Calu3 (cell line): ENCODE measurements at places on chromosomes 16 and 17. TPM values are rescaled to one million over a fixed set of nuclear protein-coding genes. Genes with fewer than 3 reads are reported as not detected.
A peak's percentile ranks its signal among the peaks of the same experiment; 100 is the strongest.

DNA sequence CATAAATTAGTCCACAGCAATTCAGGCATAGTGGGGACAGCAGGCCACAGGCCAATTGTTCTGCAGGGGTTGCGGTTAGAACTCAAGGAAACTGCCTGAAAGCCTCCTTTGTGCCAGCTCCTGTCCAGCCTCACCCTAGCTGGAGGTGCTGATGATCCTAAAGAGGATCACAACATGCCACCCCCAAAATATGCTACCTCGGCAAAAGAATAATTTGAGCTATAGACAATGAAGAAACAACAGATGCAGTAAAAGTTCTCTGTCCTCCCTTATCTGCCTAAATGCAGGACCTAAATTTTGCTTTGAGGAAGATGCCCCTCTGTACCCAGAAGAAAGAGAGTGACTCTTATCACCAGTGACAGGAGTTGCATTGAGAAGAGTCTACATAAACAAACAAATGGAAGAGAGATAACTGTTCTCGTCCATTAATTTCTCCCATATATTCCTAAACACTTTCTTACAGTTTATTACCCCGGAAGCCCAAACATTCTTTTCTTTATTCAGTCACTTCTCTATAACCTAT, 14.7 kb downstream of the ALOX15 start:
- no peak for DNase-seq

GRCh38 chr17:12769981-12770380, 19.3 kb upstream of the ARHGAP44 start:
- DNase-seq: no peak

GRCh38 chr17:78357672-78358537, 2.0 kb downstream of the SOCS3 start:
- no peak for DNase-seq

DNA sequence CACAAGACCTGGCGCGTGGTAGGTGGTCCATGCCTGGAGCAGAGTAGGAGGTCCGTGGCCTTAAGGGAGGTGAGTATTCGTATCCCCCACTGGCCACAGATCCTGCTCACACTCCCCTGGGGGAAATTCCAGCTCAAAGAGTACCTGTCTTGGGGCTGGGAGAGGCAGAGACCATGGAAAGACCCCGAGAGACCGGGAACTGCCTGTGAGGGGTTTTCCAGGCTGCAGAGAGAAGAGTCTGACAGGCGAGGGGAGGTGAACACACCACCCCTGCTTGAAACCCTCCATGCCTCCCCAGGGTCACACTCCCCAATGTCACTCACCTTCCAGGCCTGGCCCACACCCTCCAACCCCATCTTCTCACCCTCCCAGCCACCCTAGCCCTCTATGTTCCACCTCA, 12.6 kb upstream of the SNN start:
- DNase-seq: no peak

GRCh38 chr17:48903401-48903800, 4.8 kb upstream of the UBE2Z start:
- DNase-seq: no peak

GRCh38 chr16:73506568-73507056, 458.7 kb upstream of the ZFHX3 start:
- DNase-seq: no peak

DNA sequence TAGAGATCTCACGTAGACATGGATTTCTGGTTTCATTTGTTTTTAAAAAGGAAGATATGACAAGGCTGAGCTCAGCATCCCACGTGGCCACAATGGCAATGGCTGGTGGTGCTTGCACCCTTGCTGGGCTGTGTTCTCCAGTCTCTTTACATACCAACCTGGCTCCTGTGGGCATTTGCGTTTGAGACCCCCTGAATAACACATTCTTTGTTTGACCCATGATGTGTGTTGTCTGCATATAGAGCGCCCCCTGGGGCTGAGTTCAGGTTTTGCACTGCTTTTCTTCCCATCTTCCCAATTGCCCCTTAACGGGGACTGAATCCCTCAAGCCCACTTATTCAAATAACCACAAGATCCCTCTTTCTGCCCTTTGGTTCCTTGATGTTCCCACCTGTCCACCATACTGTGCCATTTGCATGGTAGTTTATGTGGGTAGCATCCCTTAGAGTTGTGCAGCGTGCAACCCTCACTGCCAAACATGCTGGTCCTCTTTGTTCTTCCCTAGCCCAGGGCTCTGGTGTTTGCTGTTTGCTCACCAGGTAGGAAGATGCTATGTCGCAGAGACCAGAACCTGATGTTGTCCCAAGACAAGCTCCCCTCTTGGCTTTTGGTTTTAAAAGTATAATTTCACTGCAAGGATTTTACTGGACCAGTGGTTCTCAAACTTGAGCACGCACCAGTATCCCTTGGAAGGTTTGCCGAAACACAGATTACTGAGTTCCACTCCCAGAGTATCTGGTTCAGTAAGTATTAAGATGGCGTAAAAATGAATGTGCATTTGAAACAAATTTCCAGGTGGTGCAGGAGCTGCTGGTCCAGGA, 38.5 kb upstream of the NKD1 start:
- DNase-seq: peak; percentile 36

DNA sequence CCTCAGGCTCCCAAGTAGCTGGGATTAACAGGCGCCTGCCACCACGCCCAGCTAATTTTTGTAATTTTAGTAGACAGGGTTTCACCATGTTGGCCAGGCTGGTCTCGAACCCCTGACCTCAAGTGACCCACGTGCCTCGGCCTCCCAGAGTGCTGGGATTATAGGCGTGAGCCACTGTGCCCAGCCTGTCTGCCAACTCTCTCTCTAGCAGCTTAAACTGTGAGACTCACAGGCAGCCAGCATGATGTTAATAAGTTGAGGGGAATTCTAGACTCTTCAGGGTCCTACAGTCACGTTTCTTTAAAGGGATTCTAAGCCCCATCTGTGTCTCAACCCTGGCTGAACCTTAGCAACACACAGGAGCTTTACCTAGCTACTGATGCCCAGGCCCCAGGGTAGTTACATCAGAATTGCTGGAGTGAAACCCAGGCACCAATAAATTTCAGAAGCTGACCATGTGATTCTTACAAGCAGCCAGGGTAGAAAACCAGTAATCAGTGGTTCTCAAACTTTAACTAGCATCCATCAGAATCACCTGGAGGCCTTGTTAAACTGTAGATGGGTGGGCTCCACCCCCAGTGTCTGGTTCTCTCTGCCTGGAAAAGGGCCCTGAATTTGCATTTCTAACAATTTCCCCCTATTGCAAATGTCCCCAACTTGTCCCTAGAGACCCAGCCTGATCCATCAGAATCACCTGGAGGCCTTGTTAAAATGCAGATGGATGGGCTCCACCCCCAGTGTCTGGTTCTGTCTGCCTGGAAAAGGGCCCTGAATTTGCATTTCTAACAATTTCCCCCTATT, 30.7 kb downstream of the GPRC5B start:
- DNase-seq: no peak

GRCh38 chr17:63445571-63445953, 544 bp downstream of the CYB561 start:
- DNase-seq: no peak

DNA sequence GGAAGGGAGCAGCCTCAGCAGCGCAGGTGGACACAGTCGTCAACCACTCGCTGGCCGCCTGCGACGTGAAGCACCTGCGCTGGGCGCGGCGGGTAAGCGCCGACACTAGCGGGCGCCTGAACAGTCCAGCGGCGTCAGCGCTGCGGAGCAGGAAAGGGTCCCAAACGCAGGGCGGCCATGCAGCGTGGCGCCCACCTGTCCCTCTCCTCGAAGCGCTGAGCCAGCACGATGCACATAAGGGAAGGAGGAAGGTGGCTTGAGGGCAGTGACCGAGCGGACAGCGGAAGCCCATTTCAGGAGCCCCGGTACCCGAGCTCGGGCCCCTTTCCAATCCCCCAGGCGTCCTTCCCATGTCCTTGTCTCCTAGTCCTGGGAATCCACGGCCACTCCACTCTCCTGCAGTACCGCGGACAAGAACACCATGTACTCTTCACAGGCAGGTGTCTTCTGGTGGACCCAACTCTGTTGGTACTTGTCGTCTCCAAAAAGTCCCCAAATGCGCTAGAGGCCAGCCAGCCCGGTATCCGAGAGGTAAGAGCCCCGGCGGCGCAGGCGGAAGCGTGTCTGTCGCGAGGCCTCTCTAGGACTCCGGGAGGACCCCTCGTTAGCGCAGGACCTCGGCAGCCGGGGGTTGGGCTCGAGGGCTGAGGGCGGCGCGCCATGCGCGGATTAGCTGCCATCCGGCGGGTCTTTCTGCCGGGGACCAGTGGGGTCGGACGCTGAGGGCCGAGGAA, 14.4 kb downstream of the ZNF232 start:
- DNase-seq: no peak

DNA sequence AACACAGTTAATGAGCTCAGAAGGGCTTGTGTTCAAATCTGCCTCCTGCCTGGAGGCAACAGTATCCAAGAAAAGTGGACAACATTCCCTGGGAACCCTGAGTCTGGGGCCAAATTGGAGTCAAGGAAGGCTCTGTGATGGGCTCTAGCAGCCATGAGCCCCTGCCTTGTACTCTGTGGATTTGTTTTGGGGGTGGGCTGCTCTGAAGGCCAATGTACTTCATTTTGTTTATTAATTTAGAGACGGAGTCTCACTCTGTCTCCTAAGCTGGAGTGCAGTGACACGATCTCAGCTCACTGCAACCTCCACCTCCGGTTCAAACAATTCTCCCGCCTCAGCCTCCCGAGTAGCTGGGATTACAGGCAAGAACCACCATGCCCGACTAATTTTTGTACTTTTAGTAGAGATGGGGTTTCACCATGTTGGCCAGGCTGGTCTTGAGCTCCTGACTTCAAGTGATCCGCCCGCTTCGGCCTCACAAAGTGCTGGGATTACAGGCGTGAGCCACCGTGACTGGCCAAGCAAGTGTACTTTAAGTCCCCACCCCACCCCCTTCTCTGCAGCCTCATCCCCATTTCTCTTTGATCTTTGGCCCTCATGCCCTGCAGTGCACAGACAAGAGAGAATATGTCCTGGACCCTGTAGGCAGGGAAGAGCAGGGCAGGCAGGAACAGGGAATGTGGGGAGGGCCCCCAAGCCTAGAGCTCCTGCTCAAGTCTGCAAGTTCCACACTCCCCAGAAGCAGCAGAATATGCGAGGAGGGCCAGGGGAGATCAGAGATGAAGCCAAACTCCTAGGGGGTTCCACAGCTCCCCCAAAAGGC, 2.7 kb upstream of the GIP start:
- DNase-seq: no peak

- no peak for DNase-seq
Measured at GRCh38 chr17:79806863-79807720, 10.2 kb upstream of the CBX8 start.

DNA sequence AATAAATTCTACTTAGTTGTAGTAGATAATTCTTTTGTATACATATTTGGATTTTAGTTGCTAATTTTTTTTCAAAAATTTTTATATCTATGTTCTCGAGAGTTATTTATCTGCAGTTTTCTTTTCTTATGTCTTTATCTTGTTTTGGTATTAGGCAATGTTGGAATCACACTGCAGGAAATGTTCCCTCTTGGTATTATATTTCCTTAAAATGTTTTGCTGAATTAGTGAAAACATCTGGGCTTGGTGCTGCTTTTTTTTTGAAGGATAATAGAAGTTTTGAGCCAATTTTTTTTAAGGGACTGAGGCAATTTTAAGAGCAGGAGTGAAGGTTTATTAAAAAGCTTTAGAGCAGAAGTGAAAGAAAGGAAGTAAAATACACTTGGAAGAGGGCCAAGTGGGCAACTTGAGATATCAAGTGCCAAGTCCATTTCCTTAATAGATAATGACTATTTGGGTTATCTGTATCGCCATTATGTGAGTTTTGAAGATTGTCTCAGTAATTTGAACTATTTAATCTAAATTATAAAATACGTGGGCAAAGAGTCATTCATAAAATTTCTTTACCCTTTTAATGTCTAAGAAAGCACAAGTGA, 1390.1 kb upstream of the CDH8 start:
- no peak for DNase-seq

DNA sequence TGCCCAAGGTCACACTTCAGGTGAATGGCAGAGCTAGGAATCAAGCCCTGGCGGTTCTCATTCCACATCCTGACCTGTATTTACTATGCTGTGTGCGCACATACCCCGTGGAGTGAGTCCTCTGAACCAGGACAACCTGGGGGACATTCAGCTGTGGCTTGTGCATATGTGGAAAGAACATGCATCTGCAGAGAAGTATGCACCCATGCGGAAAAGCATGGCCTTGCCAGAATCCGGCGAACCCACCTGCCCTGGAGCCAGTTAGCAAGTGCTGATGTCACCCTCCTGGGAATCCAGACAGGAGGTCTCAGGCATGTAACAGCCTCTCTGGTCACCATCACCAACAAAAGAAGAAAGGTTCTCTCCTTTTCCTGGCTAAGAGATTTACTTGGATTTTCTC, 1.9 kb downstream of the RASL10B start:
- DNase-seq: no peak

- no peak for DNase-seq
Measured at GRCh38 chr16:46568472-46569230, 52.5 kb downstream of the SHCBP1 start.

- no peak for DNase-seq
Measured at GRCh38 chr17:79545251-79546005, 65.4 kb downstream of the RBFOX3 start.

DNA sequence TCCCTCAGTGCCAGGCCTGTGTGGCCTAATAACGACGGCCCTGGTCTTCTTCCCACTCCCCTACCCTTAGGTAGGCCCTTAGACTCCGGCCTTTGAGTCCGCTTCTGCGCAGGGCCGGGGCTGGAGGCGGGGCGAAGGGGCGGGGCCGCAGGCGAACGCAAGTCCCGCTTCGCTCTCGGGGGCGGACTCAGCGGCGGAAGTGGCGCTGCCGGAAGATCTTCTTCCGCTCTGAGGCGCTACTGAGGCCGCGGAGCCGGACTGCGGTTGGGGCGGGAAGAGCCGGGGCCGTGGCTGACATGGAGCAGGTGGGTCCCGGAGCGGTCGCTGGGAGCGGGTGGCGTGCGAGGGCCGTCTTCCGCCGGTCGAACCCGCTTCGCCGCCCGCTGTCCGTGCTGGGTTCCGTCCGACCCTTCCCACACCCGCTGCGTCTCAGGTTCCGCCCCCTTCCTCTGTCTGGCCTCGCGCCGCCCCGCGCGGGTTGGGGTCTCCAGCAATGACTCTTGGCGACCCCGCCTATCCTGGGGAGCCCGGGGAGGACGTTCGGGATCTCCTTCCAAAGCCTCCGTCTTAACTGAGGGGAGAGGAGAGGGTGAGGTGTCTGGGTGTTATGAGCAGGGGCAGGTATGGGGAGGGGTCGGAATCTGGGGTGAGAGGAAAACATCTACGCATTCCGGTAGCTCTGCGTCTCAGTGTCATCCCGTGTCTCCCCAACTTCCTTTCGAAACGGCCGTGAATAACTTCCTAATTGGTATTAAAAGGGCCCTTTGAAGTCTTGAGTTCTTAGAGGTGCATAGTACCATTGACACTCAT, at the start of gene STARD3:
Gene STARD3, plus strand, starts transcription at position 218 of the 810 bp plus-strand sequence. CDS start 16,388 bp downstream, outside the sequence.
- DNase-seq: no peak

- DNase-seq: no peak
Measured at GRCh38 chr17:63132459-63132911, 166.4 kb downstream of the TANC2 start.

- no peak for DNase-seq
Measured at GRCh38 chr16:80602894-80603293, 62.1 kb downstream of the DYNLRB2 start.

- no peak for DNase-seq
Measured at GRCh38 chr16:20253825-20254224, 73.5 kb downstream of the GP2 start.

The FBXW10 gene
- 0.50 and 0.54 TPM in 2 replicates for total RNA-seq

The CA7 gene
- total RNA-seq: not detected in 2 replicates

The SHCBP1 gene
- 43.2 and 54.8 TPM in 2 replicates for total RNA-seq

The DPEP2 gene
- total RNA-seq: not detected in 2 replicates

The ADGRG3 gene
- not detected in 2 replicates for total RNA-seq

The LRRC37A3 gene
- 34.1 and 37.4 TPM in 2 replicates for total RNA-seq

The MC1R gene
- total RNA-seq: 16.9 and 17.4 TPM in 2 replicates

The ZNF689 gene
- 10.4 and 14.1 TPM in 2 replicates for total RNA-seq
